Stimulated activated CD8-positive, alpha-beta memory T cell treated with anti-CD3 and anti-CD28 coated beads, Interleukin-4, amount 100 ng/mL, for 4 hours (primary cell): ENCODE measurements at places on chromosomes 11 and 22.

DNA sequence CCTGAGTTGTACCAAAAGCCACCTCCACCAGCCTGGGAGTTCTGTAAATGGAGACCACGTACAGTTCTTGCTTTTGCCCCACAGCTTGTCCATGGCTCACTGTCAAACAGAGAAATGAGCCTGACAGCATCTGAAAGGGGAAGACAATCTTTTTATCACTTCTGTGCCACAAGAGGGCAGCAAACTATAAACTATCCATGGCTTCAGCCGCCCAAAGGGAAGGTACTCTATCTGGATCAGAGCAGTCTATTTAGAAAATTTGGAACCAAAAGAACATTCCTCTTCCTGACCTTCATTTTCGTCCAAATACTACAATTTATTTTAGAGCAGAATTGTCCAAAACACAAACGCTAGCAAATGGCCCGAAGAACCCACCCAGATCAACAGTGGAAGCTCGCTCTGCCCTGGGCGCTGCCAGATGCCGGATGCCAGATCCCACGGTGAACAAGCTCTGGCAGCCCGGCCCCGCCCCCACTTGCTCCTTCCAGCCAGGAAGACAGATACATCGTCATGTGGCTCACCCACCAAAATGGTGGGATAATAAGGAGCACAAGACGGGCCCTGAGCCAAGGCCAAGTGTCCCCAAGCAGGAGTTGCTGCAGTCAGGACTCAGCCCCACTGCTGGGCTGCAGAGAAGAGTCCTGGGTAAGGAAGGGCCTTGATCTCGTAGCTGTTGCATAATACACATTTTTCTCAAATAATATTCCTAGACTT, 23.9 kb upstream of the SCGB1A1 start:
- no peak for DNase-seq

- no peak for DNase-seq
Observed at GRCh38 chr11:98736833-98737232, 283.9 kb upstream of the CNTN5 start.

GRCh38 chr11:629237-629583, 2.2 kb upstream of the SCT start:
- no peak for DNase-seq

GRCh38 chr11:20035701-20036601, 124.3 kb downstream of the DBX1 start:
- no peak for DNase-seq

DNA sequence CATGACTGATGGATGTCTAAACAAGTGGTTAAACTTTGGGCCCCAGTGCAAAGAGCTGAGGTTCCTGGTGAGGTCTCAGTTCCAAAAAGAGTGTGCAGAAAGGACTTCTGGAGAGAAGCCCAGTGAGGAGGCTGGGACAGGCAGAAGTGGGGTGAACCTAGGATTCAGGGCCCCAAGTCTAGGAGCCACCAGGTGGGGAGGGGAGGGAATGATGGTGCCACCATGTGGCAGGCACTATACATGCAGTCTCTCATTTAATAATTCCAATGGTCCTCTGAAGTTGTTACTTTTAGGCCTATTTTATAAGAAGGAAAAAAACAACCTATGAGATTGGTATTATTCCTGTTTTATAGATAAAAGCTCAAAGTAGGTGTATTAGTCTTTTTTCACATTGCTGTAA, 102.0 kb downstream of the INSC start:
- DNase-seq: no peak

- no peak for DNase-seq
Observed at GRCh38 chr11:120467627-120468026, 43.9 kb upstream of the GRIK4 start.
